ENCODE measurements at places on chromosomes 13 and 19.

DNA sequence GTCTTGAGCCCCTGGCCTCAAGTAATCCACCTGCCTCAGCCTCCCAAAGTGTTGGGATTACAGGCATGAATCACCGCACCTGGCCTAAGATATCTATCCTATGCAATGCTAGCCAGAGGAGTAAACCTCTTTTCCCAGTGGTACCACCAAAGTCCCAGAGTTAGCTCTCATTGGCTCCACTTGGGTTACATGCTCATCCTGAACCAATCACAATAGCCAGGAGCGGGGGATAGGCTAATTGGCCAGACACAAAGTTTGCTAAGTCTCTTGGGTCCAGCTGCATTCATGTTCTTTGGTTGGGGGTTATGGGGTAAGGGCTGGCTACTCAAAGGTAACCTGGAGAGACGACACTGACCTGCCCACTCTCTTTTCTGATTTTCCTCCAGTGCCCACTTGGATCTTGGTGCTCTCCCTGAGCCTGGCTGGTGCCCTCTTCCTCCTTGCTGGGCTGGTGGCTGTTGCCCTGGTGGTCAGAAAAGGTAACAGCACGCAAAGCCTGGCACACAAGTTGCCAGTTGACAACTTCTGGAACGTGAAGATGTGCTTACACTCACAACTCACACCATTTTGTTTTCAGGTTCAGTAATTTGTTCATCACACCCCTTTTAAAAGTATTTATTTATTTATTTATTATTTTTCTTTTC, 7.8 kb downstream of the C19orf38 start:
- DNase-seq, result no peak

GRCh38 chr13:59211606-59212005, 952.1 kb downstream of the DIAPH3 start:
- no peak for DNase-seq

- DNase-seq, result no peak
Measured at GRCh38 chr13:36630181-36630803, 43.5 kb upstream of the SERTM1 start.

- no peak for DNase-seq
Measured at GRCh38 chr13:71309905-71310304, 557.1 kb downstream of the DACH1 start.

GRCh38 chr13:84400706-84401105, 518.4 kb upstream of the SLITRK1 start:
- no peak for DNase-seq

DNA sequence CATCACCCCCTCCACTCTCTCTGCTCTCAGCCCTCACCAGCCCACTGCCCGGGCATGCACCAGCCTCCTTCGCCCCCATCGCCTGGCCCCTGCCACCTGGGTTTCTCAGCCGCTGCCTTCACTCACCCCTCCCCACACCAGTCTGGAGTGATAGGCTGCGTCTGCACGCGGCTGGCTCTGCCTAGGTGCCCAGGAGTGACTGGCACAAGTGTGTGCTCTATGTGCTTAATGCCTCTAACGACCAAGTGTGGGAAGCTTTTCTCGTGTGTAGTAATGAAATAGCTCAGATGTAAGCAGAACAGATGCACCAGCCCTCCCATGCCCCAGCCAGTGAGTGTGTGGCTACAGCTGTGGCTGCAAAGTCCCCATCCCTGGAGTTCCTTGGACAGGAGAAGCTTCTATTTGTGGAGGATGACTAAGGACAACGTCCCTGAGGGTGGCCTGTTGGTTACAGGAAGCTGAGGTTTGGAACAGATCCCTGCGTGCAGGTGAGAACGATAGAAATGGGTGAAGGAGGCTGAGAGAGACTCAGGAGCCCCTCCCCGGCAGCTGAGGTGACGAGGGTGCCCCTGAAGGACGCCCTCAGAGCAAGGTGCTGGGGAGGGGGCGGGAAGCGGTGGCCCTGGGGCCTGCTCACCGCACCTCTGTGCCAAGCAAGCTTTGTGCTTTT, 35.6 kb downstream of the ATP11A start:
- peak; percentile 78 for DNase-seq

GRCh38 chr19:18502246-18502637, 19.6 kb downstream of the ELL start:
- no peak for DNase-seq

- DNase-seq, result no peak
Measured at GRCh38 chr13:100306434-100306999, 217.6 kb downstream of the PCCA start.

Data from NCI-H345 (cell line).